NCI-H1694 treated with DMSO at 0.1 percent for 48 hours (cell line): ENCODE measurements at places on chromosomes 7 and 10.

DNA sequence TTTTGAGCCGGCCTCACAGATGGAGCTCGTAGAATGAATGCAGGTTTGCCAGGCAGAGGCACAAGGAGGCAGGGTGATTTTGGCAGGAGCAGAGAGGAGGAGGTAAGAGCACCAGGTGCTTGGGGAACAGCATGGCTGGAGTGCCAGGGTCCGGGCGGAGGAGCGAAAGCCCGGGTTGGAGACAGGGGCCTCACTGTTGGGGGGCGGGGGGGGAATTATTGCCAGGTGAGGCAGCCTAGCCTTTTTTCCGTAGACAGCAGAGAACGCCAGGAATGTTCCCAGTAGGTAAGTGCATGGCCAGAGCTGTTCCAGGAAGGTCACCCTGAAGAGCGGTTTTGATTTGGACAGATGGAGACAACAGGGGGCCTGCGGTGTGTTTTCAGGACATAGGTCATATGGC is 9.5 kb downstream of the SRRM3 start:
- DNase-seq = no peak

- peak; percentile 69 for DNase-seq
Observed at GRCh38 chr10:69894156-69894555, 92.5 kb downstream of the COL13A1 start.

- no peak for DNase-seq
Observed at GRCh38 chr7:33815336-33815735, 90.0 kb upstream of the BMPER start.

DNA sequence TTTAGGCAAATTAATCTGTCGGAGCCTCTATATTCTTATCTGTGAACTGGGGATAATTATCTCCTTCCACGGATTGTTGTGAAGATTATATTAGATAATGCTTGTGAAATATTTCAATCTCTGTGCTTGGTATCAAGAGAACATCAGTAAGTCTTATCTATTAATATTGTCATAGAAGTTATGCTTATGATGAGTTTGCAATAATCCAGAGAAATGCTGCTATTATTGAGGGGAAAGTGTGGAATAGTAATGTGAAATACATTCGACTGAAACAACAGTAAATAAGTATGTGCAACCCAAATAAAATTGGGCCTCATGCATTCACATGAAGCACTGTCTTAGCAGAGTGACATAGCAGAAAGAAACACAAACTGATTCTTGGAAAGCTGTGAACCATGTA is 13.7 kb downstream of the RHOBTB1 start:
- no peak for DNase-seq

DNA sequence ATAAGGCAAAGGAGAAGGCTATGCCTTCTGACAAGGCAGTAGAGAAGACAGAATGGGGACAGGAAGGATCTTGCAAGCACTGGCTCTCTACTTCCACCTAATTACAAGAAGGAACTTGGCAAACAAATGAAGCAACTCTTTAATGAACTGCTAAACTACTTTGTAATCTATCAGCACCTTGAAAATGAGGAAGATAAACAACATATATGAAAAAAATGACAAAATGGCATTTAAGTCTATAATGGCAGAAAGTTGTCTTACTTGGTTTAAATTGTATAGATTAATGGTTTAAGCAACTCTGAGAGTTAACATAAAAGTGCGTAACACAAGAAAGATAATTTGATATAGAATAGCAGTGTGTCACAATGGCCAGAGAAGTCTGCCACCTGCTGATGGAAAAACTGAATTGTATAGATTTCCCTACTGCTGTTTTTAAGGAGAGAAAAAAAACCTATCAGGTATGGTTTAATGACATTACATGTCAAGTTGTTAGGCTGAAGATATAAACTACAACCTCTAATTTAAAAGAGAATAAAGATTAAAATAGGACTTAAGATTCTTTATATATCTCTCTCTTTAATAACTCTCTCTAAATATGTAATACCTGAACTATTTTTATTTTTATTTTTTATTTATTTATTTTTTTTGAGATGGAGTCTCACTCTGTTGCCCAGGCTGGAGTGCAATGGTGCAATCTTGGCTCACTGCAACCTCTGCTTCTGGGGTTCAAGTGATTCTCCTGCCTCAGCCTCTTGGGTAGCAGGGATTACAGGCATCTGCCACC is 11.8 kb downstream of the NT5C3A start:
- peak; percentile 80 for DNase-seq

DNA sequence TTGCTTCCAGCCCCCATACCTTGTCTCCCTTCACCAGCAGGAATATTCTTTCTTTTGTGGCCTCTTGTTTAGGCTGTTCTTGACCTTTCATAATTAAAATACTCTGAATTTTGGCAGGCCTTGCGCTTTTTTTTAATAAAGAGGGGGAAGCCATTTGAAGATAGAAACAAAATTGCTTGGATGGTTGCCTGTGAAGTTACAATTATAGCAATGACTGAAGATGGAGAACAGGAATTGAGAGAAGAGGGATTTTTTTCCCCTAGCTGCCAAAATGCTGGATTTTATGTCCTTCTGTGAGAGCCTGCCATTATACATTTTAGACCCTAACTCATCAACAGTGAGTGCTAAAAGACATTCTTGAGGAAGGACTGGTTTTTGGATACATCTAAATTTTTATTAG is 24.8 kb downstream of the FGFBP3 start:
- no peak for DNase-seq

- DNase-seq = no peak
Observed at GRCh38 chr7:51148216-51148615, 168.4 kb downstream of the COBL start.

DNA sequence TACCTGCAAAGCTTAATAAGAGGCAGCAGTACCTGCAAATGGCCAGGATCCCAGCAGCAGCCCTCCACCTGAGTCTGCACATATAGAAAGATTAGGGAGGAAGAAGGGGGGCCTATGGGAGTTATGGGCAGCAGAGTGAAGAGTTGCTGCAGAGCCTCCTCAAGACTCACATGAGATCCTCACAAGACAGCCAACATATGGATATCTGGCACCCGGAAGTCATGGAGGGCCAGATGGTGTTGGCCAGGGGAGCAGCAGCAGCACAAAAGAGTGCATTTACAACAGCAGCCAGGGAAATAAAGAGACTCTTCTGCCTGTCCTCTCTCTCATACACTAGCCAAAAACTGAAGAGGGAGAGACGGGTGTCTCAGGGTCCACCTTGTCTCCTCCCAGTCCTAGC is 4.0 kb upstream of the TAS2R40 start:
- no peak for DNase-seq

DNA sequence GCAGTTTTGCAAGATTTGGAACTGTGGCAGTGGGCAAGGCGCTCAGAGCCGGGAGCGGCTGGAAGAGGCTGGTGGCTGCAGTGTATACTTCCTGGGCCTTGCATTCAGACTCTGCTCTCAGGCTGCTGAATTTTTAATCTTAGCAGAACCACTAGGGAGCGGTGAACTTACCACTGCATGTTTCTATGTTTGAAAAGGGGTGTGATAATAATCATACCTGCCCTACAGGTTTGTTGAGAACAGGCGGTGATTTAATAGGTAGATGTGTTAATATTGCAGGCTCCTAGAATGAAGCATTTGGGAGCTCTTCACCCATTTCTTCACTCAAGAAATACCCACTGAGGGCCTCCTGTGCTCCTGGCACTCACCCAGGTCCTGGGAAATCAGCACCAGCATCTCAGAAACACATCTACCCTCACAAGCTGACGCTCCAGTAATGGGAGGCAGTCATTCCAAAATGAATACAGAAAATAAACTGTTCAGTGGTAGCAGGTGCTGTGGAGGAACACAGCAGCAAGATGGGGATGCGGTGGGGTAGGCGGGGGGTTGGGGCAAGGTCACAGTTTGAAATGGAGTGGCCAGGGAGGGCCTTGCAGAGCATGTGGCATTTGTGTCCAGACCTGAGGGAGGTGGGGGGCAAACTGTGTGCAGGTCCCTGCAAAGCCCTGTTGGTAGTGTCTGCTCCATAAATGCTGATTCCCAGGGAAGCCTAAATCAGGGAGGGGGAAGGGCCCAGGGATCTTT is 41.0 kb downstream of the VWA2 start:
- no peak for DNase-seq

- DNase-seq = peak; percentile 45
Observed at GRCh38 chr10:2927958-2928840, 139.1 kb upstream of the PFKP start.

GRCh38 chr7:31126976-31127375 is 74.9 kb downstream of the ADCYAP1R1 start:
- DNase-seq = peak; percentile 70

DNA sequence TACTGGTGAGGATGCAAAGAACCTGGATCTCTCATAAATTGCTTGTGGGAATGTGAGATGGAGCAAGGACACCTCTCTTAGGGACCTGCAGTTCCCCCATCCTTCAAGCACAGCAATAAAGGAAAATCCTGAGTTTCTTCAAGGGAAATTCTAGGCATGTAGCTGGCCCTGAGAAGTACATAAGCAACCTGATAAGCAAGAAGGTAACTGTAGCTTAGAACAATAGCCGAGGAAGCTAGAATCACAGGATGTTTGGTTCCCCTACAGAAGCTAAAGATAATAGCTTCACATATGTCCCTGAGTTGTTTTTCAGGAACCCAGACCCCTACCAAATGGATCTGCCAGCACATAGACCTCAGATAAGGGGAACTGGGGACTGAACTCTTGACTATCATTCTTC is 11.6 kb upstream of the UPP1 start:
- DNase-seq = no peak

DNA sequence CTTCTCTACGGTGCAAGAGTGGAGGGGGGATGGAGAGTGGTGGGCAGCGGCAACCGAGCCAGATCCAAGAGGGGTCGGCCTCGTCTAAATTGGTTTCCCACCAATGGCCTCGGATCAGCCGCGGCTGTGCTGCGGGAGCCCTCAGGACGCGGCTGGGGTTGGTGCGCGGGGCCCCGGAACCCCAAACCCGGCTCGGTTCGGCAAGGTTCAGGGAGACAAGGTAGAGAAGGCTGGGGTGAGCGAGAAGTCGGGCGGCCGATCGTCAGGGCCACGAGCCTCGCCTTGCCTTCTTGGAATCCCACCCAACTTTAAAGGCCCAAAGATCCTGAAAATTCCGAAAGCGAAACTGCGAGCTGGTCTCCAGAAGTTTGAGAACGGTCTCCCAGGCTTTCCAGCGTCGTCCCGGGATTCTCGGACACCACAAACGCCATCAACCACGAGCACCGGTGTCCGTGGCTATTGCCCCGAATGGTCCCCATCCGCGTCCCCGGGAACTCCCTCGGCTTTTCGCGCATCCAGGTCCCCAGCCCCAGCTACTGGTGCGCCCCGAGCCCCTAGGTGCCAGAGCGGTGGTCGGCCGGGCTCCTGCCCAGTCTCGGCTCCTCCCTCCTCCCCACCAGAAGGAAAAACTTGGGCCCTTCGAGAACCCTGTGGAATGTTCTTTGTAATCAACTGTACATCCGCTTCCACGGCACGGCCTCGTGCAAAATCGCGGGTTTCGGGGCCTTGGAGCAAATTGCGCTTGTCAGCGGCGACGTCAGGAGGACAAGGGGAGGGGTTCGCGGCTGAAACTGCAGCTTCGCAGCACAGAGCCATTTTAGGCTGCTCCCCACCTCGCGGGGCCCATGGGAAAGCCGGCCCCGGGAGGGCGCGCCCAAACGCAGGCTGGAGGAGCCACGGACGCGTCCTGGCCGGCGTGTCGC is 3.2 kb downstream of the SFMBT2 start:
- DNase-seq = no peak

DNA sequence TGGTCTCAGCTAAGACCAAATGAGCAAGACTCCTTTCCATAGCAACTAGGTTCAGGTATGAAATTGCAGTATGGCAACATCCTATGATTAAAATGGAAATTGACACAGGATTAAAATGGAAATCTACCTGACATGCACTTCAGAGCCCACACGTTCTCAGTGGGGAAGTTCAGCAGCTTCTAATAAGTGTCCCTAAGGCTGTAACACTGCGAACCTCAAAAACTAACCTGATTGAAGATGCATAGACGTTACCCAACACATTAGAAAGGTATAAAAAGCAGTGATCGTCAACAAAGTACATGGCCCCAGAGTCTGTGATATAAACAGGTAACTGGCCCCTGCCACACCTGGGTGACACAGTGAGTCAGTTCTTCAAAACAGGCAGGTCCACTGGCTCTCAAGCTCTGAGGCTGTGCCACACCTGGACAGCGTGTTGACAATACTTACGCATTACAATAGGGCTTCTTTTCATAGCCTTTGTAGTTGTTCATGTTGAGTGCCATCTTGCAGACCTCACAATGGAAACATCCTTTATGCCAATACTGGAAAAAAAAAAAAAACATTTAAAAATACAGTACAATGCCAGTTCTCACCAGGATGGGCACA is 274.9 kb upstream of the NEBL start:
- DNase-seq = no peak

GRCh38 chr7:122137251-122138077 is 6.6 kb downstream of the AASS start:
- DNase-seq = peak; percentile 51

DNA sequence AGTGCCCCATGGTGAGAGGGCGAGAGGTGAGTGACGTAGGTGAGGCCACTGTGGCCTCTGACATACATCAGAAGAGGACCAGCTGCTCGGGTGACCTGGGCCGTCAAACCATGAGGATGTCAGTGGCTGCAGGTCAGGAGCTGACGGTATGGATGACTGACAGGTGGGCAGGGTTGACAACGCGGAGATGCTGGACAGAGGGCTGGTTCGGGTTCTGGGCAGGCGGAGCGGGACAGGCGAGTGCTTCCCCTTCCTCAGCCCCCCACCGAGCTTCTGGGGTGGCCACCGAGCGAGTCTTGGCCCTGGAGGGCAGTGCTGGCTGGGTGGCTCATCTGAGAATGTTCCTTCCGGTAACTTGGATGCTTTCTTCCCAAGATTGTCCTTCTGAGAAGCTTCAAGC is 91.8 kb downstream of the ACTR3B start:
- DNase-seq = no peak

- no peak for DNase-seq
Observed at GRCh38 chr10:69756279-69756678, 45.4 kb upstream of the COL13A1 start.

GRCh38 chr7:100413346-100413745 is 15.2 kb downstream of the ZCWPW1 start:
- DNase-seq = no peak

DNA sequence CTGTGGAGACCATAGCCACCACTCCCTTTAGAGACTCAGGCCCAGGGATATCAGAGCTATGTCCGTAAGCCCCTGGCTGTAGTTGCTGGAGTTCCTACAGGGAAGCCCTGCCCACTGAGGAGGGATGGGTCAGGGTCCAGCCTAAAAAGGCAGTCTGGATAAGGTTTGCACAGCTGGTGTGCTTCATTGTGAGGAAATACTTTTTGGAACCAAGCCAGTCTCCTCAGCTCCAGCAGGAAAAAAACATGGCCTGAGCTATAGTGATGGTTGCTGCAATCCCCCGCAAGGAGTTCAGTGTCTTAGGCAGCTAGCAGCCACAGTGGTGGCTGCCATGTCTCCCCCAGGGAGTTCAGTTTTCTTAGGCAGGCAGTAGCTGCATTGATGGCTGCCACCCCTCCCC is 52.6 kb upstream of the CYP2C8 start:
- DNase-seq = no peak

GRCh38 chr10:78995987-78996791 is 72.6 kb upstream of the ZMIZ1 start:
- DNase-seq = no peak

- DNase-seq = no peak
Observed at GRCh38 chr7:96059075-96059474, 262.8 kb downstream of the SLC25A13 start.
